ENCODE measurements at places on chromosomes 4 and X.

- no peak for DNase-seq
Observed at GRCh38 chr4:99832321-99832720, 15.7 kb downstream of the DAPP1 start.

DNA sequence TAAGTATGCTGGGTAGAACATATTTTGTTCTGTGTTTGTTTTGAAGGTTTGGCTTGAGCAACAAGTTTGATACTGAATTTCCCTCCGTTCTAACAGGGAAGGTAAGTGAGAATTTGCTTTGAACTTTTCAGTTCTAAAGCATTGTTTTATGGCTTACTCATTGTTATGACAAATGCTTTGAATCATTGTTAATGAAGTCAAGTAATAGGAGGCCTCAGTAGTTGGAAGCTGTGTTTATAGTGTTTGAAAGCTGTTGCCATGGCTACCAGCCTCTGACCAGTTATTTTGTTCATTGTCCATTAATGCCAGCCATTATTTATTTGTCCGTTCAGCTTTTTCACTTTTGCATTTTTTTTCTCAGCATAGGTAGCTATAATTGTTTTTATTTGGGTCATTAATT is 14.4 kb downstream of the CHIC1 start:
- DNase-seq: no peak

DNA sequence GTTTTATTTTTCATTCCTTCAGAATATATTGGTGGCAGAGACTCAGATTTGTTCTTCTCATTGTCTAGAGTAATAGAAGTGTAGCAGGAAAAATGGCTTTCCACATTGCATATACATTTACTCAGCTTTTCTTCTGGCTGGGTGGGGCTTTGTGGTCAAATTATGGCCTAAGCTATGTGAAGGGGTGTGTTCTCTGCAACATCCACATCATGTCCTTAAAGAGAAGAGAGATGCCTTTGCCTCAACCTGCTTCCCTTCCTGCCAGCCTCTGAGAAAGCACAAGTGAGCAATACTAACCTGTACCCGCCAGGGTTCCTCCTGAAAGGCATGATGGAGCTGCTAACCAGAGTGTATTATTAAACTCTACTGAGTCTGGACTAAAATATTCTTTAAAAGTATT is 695.6 kb upstream of the FAM241A start:
- no peak for DNase-seq

DNA sequence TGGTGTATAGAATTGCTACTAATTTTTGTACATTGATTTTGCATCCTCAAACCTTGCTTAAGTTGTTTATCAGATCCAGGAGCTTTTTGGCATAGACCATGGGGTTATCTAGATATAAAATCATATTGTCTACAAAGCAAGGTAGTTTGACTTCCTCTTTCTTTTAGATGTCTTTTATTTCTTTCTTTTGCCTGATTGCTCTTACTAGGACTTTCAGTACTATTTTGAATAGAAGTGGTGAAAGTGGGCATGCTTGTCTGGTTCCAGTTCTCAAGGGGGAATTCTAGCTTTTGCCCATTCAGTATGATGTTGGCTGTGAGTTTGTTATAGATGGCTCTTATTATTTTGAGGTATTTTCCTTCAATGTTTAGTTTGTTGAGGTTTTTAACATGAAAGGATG is 187.9 kb upstream of the LCORL start:
- no peak for DNase-seq

- DNase-seq: no peak
Observed at GRCh38 chr4:131084997-131085396, 1989.0 kb downstream of the C4orf33 start.

- DNase-seq: no peak
Observed at GRCh38 chr4:104166749-104167148, 327.9 kb downstream of the CXXC4 start.

DNA sequence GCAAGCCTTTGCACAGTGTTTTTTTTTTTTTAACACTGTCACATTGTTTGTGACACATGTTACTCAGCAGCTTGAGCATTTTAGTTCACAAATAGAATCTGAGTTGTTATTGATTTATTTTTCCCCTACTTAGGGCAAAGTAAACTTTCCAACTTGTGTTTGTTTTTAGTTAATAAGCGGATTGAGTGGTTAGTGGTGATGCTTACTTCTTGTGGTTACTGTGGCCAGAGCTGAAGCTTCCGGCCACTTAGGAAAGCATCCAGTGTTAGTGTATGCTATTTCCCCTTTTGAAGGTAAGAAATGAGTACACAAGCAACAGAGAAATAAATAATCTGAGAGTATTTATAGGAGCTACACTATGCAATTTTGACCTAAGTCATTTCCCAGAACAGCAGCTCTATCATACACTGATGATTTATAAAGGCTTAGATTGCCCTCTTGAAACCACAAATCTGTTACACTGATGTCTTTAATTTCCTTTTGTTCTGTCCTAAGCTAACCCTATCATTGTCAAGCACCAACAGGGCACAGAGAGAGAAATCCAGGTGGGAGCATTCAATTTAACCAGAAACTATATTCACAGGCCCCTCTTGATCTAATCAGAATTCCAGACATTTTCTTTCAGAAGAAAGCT is 2464.6 kb downstream of the PCDH7 start:
- no peak for DNase-seq

All from right forelimb (tissue), 1 donor.